AG20443 (cell line): ENCODE measurements at places on chromosomes 13 and 19.
A peak's percentile ranks its signal among the peaks of the same experiment; 100 is the strongest.

DNA sequence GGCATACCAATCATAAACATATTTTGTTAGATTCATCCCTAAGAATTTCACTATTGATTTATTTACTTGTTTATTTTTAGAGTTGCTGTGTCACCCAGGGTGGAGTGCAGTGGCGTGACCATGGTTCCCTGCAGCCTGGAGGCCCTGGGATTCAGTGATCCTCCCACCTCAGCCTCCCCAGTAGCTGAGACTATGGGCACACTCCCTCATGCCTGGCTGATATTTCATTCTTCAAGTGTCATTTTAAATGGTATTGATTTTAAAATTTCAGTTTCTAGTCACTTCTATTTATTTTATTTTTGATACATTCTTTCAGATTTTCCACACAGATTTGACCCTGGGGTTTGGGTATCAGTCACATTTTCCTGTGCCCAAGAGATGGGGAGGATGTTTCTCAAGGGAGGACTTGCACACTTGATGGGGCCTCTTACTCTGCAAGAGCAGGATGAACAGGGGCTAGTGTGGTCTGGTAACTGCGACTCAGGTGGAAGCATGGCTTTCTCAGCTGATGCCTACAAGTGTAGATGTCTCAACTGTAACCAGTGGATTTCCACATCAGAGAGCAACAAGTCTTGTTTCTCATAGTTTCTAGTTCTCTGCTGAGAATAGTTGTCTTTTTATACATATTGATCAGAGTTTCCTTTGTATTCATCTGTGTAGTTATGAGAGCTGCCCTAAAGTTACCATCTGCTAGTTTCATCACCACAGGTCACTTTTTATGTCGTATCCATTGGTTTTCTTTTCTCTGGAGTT, 40.2 kb downstream of the CCNE1 start:
- no peak for DNase-seq

- DNase-seq = peak; percentile 58
Measured at GRCh38 chr19:10230173-10230860, 814 bp downstream of the S1PR2 start.

DNA sequence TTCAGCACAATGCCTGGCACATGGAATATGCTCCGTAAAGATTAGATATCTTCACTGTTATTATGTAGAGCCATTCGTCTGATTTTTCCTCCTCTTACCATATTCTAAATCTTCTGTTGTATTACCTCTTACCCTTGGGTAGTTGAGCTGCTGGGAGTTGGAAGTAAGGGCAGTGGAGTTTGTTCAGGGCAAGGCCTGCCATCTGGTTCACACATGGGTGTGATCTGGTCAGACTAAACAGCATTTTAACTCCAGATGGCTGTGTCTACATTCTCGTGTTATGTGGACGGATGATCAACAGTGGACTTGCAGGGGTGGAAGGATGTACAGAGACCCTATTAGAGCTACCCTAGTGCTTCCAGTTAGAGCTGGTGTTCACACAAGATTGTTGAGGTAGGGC, 164.9 kb downstream of the ZIC5 start:
- DNase-seq = no peak

GRCh38 chr13:105319875-105320274, 1215.6 kb downstream of the EFNB2 start:
- no peak for DNase-seq

DNA sequence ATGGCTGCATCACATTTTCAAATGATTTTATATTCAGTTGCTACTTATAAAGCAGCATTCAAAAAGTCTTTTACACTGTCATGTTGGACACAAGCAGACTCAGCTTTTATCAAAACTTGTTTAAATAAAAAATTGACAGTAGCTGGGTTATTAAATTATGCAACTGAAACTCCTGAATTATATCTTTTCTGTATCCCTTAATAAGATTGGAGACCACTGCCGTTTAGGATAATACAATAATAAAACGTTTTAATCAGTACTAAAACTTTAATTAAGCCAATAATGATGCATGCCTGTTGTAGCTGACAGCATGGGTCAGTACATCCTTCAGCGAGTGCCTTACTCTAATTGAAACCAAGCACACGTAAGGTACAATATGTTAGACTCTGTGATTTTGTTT, 78.0 kb downstream of the DPY19L3 start:
- no peak for DNase-seq

- peak; percentile 14 for DNase-seq
Measured at GRCh38 chr13:41383386-41383785, 72.3 kb downstream of the NAA16 start.

GRCh38 chr13:91086936-91087716, 260.4 kb upstream of the MIR17HG start:
- no peak for DNase-seq

DNA sequence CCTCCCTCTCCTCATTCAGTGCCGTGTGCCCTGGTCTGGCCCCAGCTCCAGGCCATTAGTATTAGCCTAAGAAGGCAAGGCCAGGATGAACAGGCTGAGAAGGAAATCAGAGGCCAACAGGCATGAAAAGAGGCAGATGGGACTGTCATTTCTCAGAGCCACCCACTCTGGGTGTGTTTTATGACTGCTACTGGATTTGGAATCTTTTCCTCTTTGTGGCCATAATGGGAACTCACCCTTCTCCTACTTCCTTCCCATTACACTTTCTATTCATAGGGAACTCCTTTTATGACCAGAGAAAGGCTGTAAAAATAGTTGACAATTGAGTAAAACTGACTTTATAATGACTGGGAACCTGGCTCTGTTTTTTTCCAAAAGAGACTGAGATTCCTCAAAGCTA, 17.7 kb downstream of the CEACAM8 start:
- DNase-seq = no peak

DNA sequence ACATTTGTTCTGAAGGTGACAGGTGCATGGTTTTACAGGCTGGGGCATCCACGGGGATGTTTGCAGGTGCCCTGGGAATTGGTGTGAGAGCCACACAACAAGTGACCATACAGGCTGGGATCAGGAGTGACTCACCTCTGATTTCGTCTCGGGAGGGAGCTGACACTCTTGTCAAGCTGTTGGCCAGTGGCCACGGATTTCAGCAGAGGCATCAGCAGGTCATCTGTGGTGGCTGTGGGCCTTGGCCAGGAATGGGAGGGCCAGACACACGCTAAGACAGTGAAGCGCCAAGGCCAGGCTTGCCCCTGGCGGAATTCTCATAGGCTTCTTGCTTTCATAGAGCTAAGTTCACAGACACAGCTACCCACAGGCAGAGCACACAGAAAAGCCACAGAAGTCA, 108.6 kb downstream of the HSPH1 start:
- DNase-seq = no peak

DNA sequence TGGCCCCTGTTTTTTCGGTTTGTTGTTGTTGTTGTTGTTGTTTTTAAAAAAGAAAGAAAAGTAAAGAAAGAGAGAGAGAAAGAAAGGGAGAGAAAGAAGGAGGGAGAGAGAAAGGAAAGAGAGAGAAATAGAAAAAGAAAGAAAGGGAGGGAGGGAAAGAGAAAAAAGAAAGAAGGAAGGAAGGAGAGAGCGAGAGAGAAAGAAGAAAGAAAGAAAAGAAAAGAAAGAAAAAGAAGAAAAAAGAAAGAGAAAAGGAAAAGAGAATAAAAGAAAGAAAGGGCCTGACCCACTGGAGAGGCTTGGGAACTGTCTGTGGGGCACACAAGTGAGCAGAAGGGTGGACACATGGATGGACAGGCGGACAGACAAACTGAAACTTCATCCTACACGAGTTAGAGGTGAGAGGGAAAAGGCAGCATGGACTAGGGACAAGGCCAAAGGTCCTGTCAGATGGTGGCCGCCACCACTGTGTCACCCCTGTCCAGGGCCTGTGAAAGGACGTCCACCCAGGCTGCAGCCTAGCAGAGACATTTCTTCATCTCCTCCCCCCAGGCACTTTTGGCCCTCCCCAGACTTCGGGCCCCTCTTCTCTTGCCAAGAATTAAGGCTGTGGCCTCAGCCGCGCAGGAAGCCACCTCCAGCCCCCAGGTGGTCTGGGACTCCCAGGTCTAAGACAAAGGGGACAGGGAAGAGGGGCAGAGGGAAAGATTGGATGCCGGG, 9.1 kb upstream of the BCAM start:
- no peak for DNase-seq

GRCh38 chr13:111372651-111373425, 52.4 kb downstream of the TEX29 start:
- no peak for DNase-seq

GRCh38 chr19:5268801-5269200, 71.8 kb downstream of the PTPRS start:
- DNase-seq = no peak

GRCh38 chr13:24264976-24265375, 44.4 kb upstream of the C1QTNF9 start:
- no peak for DNase-seq

GRCh38 chr19:18494267-18494607, 27.6 kb downstream of the ELL start:
- DNase-seq = peak; percentile 61

DNA sequence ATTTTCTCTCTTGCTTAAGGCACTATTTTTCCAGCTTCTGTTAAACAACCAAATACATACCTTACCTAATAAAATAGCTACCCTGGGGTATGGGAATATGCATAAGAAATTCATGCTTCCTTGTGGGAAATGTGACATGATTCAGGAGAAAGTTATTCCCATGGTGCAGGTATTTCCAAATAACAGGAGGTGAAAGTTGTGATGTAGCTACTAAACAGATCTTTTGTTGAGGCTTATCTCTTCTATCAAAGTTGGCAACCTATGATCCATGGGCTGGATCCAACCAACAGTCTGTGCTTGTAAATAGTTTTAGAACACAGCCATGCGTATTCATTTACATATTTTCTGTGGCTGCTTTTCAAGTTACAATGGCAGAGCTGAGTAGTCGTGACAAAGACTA, 177.8 kb upstream of the NBEA start:
- no peak for DNase-seq

- DNase-seq = no peak
Measured at GRCh38 chr19:28596561-28597071, 616.3 kb downstream of the UQCRFS1 start.

DNA sequence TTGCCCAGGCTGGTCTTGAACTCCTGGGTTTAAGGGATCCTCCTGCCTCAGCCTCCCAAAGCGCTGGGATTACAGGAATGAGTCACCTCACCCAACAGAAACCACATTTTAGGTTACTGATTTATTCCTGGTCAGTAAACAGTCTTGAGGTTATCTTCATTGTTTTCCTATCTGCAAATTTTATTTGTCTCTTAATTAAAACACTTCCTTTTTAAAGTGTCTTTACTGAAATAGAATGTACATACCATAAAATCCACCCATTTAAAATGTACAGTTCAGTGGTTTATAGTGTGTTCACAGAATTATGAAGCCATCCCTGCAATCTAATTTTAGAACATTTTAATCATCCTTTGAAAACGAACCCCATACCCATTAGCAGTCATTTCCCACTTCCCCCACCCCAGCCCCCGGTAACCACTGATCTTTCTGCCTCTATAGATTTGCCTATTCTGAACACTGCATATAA, 63.0 kb downstream of the MAP4K1 start:
- DNase-seq = no peak

GRCh38 chr19:34655651-34656050, 21.3 kb downstream of the SCGB2B2 start:
- DNase-seq = no peak

DNA sequence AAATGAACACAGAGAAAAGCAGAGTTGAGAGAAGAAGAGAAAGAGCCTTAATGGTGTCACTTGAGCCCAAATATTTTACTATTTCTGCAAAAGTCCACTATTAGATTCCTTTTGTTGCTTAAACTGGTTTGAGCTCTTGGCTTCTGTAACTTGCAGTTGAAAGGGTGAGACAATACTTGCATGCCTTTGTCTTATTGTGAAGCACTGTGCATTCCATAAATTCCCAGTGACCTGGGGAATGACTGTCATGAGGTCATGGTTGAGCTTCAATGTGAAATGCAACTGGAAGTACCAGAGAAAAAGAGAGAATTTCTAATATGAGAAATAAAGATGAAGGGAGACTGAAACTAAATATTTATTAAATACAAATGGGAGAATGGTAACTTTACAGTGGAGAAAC, 310.9 kb downstream of the TDRD3 start:
- no peak for DNase-seq

DNA sequence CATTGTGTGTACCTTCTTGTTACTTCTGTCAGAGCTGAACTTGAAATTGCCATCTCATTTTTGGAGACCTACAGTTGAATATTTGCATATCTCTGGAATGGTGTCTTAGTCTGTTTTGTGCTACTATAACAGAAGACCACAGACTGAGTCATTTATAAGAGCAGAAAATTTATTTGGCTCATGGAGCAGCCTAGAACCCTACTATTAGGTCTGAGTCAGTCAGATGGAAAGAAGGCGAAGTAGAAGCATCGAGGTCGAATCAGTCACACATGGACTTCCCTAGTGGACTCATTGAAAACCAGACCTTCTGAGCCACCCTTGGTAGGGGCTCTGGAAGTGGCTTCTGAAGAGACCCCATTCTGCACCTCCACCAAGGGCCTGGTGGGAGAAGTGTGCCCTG, 33.9 kb upstream of the TPT1 start:
- peak; percentile 14 for DNase-seq

- DNase-seq = no peak
Measured at GRCh38 chr13:98609756-98610155, 32.8 kb upstream of the STK24 start.

DNA sequence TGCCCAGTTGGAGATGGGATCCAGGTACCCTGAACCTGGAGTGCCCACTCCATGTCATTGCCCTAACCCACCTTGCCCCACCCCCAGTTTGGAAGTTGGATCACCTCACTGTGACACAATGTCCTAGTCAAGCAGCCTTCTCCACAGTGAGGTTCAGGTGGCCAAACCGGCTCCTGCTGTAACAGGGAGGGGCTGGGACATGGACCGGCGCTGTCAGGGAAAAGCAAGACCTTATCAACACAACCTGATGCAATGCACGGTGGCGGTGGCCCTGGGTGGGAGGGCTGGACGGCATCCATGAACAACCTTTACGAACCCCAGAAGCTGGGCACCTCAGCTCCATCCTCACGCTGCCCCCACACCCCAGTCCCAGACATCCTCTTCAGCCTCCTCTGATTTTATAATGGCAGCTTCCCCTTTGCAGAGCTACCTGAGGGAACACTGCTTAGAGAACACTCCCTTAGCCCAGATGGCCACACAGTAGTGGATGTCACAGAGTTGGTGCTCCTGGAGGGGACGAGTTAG, 1.6 kb upstream of the KRTDAP start:
- DNase-seq = no peak

DNA sequence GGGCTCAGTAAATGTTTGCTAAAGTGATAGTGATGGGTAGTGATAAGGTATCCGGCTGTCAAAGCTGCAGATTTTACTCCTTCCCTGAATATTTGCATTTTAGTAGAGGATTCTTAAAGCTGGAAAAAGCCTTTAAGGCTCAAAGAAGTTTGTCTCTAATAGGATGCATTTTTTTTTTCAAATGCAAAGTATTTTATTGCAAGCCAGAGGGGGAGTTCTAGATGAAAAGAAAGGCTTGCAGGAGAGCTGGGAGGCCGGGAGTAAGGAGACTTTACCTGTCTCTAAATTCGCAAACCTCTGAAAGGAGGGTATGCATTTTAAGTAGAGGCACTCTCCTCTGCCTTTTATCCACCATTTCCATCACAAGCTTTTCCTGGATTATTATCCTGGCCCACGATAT, 100.7 kb upstream of the FNDC3A start:
- DNase-seq = no peak
